ENCODE measurements at places on chromosomes 7 and 10.

- DNase-seq = no peak
Observed at GRCh38 chr10:110725801-110726630, 81.9 kb downstream of the RBM20 start.

DNA sequence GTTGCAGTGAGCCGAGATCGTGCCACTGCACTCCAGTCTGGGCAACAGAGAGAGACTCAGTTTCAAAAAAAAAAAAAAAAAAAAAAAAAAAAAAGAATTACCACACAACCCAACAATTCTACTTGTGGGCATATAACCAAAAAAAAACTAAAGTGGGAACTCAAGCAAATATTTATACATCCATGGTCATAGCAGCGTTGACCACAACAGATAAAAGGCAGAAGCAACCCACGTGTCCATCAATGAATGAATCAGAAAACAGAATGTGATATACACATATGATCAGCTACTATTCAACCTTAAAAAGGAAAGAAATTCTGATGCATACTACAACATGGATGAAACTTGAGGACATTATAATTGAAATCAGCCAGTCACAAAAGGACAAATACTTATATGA lies 179.3 kb upstream of the NEBL start:
- DNase-seq = no peak

DNA sequence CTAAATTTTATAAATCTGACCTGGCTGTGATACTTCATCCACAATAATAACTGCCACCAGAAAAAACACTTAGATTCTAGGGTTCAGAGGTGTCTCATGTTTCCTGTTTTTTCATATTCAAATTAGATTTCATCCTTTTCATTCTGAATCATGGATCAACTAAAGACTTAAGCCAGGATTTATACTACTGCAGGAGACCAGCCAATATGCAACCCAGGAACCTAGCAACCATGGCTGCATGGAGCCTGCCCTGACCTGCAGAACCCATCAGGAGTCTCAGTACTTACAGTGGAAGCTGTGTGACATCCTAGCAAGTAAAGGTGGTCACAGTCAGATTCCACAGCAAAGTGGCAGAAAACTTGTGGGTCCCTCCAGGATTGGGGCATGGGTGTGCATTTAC lies 40.5 kb upstream of the RNF148 start:
- DNase-seq = no peak

GRCh38 chr7:129840757-129841156 lies 112.0 kb downstream of the UBE2H start:
- DNase-seq = no peak

GRCh38 chr10:8298896-8299570 lies 244.5 kb downstream of the GATA3 start:
- no peak for DNase-seq

GRCh38 chr7:111025006-111025405 lies 65.9 kb upstream of the LRRN3 start:
- no peak for DNase-seq

GRCh38 chr7:158329014-158329610 lies 258.5 kb downstream of the PTPRN2 start:
- no peak for DNase-seq

DNA sequence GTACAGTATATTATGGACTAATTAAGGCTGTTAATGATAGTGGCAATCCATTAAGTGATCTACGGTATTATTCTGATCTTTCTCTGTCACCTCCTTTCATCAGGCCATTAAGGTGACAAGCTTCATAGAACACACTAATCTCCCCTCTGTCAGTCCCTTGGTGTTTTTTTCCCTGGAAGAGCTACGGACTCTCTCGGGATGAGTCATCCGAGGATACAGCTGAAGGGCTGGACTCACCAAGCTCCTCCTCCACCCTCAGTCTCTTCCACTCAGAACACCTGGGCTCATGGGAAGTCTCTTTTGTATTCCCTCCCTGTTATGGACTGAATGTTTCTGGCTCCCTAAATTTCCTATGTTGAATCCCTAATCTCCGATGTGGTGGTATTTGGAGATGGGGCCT lies 69.8 kb upstream of the PLXNA4 start:
- DNase-seq = no peak

DNA sequence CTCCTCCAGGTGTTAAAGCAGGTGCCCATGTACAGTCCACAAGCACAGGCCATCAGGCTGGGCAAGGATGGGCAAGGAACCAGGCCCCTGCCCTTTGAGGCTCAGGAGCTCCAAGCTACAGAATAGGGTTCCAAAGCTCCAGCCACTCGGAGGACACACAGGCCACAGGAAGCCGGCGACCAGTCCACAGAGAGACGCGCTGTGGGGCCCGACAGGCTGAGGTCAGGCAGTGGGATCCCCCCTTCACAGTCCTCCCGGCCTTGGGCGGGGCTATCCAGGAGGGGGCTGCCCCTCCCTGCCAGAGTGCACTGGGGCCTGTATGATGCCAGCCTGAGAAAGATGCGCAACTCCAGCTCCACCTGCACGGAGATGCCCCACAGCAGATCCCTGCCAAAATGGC lies 34.0 kb downstream of the MAD1L1 start:
- no peak for DNase-seq

DNA sequence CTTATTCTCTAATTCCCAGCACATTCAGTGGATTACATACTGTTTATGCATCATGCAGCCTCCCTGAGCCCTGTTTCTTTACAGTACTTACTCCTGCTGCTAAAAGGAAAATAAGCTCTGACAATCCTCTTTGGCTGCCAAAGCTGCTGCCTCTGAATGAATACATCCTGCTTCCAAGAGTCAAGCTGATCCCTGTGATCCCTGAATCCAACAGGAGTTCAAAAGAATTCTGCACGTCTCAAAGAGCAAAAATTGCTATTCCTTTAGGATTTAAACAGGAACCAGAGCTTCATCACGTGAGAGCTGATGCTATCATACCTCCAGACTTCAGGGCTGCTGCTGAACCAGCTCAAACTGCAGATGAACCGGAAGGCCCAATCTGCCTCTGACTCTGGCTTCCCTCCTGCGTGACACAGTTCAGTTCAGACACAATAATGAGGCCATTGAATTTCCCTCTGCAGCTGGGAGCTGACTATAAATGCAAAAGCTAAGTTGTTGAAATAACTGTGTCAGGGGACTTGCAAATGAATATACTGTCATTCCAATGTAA lies 851.0 kb upstream of the PHF14 start:
- DNase-seq = no peak
